ENCODE measurements at places on chromosomes 2 and 18. TPM values are rescaled to one million over a fixed set of nuclear protein-coding genes. Genes with fewer than 3 reads are reported as not detected.

LYG2 gene
- total RNA-seq, result 0.92 TPM

- no peaks in the 10 kb centered on the region for H3K4me1 ChIP-seq
- H3K4me3 ChIP-seq, result no peak overlapping the region
- H3K27me3 ChIP-seq, result no peaks in the 10 kb centered on the region
- no peaks in the 10 kb centered on the region for H3K36me3 ChIP-seq
- H3K27ac ChIP-seq, result no peak overlapping the region
Observed at GRCh38 chr2:19763731-19764130, 138.1 kb downstream of the TTC32 start.

HTR2B gene
- total RNA-seq, result 8.1 TPM

- no peak overlapping the region for H3K27ac ChIP-seq
- peaks cover 47% of the 10 kb centered on the region for H3K27me3 ChIP-seq
- no peaks in the 10 kb centered on the region for H3K36me3 ChIP-seq
- peak; percentile 81 for DNase-seq
Observed at GRCh38 chr2:131673400-131674173, 145.9 kb downstream of the CCDC74A start.

Measured in stomach (tissue), 19 donors.